ENCODE measurements at places on chromosomes 11 and 22.

- DNase-seq, result no peak
Measured at GRCh38 chr11:89442801-89443200, 48.4 kb downstream of the NOX4 start.

DNA sequence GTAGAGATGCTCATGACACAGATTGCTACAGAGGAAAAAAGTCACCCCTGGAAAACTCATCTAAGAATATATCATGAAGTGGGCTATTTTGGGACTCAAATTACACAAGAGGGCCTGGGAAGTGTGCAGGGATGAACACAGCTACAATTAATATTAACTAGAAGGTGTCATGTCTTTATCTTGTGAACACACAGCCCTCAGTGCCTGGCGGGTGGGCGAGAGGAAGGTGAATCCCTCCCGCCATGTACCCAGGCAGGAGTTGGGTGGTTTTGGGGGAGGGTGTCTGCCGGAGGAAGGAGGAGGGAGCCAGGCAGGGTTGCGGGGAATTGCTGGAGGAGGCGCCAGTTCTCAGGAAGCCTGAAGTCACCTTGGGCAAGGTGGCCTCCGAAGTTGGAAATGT is 5.1 kb upstream of the FAM83F start:
- no peak for DNase-seq

DNA sequence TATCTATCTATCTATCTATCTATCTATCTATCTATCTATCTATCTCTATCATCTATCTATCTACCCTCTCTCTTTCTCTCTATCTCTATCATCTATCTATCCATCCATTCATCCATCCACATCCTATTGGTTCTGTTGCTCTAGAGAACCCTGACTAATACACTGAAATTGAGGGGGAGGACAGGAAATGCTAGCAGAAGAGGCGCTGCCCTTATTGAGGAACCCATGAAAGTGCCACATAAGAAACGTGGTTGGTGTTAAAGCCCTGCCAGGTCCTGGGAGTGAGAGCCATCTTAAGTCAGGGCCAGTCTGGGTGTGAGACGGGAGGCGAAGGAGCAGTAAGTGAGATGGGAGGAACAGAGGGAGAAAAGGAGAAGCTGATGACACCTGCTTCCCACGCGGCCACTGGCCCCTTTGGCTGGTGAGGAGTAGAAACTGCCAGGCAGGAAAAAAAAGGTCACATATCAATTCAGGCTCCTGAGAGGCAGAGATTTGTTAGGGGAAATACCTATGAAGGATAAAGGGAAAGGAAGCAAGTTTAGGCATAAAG is 87.9 kb upstream of the PLET1 start:
- no peak for DNase-seq

DNA sequence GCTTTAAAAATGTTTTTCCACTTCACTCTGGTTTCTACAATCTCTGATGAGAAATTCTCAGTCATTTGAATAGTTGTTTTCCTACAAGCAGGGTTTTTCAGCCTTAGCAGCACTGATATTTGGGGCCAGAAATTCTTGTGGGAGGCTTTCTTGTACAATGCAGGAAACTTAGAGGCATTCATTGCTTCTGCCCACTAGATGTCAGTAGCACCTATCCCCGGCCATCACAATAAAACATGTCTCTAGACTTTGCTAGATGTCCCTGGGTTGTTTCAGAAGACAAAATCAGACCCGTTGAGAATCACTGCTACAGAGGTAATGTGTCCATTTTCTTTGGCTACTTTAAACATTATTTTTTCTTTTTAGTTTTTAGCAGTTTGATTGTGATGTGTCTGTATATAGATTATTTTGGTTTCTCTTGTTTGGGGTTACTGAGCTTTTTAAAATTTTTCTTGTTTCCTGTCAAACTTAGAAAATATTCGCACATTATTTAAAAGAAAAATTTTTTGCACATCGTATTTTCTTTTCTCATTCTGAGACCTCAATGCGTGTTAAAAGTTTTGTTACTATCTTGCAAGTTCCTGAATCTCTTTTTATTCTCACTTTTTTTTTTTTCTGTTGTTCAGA is 60.8 kb upstream of the CCDC179 start:
- DNase-seq, result peak; percentile 1

- no peak for DNase-seq
Measured at GRCh38 chr11:36456156-36456555, 53.9 kb downstream of the TRAF6 start.

- peak; percentile 27 for DNase-seq
Measured at GRCh38 chr22:42001121-42001520, 2.5 kb downstream of the WBP2NL start.

DNA sequence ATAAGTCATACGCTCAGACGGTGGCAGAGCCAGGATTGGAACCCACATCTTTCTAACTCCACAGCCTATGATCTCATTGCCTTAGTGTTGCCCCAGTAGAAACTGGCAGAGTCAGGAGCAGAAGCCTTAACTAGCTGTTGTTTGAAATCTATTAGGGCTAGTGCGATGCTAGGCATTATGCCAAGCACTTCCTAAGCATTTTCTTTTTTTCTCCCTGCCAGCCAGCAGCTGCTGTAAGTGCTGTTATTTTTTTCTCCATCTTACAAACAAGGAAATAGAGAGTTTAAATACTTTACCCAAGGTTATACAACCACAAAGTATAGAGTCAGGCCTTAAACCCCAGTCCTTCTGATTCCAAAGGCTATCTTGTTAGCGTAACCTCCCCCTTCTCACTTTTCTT is 161.0 kb upstream of the SORL1-AS1 start:
- no peak for DNase-seq

DNA sequence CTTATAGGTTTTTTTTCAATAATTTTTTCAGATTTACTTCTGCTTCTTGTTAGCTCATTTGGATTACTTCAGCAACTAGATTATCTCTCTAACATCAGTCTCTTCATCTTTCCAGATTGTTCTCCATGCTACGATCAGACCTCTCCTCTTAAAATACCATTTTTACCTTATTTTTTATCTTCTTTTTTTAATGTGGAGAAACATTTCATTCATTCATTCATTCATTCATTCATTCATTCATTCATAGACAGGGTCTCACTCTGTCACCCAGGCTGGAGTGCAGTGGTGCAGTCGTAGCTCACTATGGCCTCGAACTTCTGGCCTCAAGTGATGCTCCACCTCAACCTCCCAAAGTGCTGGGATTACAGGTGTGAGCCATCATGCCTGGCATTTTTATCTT is 189.4 kb downstream of the UVRAG start:
- DNase-seq, result no peak

- no peak for DNase-seq
Measured at GRCh38 chr22:46058591-46059519, 81.9 kb upstream of the WNT7B start.

- DNase-seq, result no peak
Measured at GRCh38 chr11:1384199-1384970, 5.3 kb upstream of the BRSK2 start.

- no peak for DNase-seq
Measured at GRCh38 chr22:43479301-43479950, 67.6 kb downstream of the MPPED1 start.

DNA sequence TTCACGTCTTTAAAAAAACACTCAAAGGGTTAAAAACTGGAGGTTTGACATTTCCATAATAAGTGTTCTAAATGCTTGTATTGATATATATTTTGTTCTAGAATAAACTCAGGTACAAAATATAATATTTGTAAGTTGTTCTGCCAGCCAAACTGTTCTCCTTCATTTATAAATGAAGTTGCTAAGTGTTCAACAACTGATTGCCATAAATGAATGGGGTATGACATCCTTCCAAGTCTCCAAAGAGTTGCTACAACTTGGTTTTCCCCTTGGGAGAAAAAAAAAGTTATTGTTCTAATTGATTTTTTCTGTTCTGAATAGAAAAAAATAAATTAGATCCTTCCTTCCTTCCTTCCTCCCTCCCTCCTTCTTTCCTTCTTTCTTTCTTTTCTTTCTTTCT is 65.4 kb upstream of the BLID start:
- DNase-seq, result no peak

GRCh38 chr22:46803031-46803880 is 40.8 kb downstream of the TBC1D22A start:
- DNase-seq, result peak; percentile 16

DNA sequence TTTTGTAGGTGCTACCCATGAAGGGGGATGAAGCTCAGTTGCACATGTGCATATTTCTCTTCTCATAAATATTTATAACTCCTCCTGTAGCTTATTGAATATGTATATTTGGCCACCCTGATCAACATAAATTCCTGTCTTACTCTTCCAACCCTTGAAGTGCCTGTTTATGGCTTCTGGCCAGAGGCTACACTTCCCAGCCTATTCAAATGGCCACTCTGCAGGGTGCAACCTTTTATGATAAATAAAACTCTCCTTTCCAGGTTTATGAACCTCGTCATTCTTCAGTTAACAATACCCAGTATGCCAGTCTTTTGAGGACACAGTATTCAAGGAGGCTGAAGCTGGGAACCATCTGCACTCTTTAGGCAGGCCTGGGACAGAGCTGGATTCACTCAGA is 2.6 kb upstream of the RTL6 start:
- DNase-seq, result no peak

DNA sequence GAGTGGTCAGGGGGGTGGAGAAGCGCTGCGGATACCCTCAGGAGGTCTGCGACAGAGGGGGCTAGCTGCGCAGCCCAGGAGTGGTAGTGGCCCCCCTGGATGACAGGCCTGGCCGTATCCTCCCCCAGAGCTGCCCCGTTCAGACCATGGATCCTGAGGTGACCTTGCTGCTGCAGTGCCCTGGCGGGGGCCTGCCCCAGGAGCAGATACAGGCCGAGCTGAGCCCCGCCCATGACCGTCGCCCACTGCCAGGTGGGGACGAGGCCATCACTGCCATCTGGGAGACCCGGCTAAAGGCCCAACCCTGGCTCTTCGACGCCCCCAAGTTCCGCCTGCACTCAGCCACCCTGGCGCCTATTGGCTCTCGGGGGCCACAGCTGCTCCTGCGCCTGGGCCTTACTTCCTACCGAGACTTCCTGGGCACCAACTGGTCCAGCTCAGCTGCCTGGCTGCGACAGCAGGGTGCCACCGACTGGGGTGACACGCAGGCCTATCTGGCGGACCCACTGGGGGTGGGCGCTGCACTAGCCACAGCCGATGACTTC is 505 bp downstream of the NUDT22 start:
- no peak for DNase-seq

GRCh38 chr22:33300165-33300564 is 242.0 kb upstream of the SYN3 start:
- DNase-seq, result no peak

DNA sequence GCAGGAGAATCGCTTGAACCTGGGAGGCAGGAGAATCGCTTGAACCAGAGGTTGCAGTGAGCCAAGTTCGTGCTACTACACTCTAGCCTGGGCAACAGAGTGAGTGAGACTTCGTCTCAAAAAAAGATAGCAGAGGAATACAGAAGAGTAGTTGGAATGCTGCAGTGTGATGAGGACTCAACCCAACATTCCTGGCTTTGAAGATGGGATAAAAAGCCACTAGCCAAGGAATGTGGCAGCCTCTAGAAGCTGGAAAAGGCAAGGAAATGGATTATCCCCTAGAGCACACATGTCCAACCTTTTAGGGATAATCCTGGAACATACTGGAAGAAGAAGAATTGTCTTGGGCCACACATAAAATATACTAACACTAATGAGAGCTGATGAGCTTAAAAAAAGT is 13.9 kb downstream of the SLC25A17 start:
- DNase-seq, result no peak

GRCh38 chr11:115590254-115590653 is 86.0 kb upstream of the CADM1 start:
- no peak for DNase-seq

DNA sequence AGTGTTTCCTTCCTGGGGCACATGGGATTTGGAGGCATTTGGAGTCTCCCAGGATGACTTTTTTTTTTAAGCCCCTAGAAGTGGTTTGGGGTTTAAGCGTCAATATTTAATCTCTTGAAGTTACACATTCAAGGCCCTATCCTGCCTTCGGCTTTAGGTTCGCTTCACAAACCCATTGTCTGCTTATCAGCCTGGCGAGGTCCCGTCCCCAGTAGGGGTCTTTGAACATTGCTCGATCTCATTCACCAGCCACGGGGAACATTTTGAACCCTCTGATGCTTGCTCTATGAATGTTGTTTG is 75.9 kb downstream of the KCNQ1 start:
- DNase-seq, result no peak

GRCh38 chr11:17635551-17635938 is 83.8 kb upstream of the MYOD1 start:
- no peak for DNase-seq

GRCh38 chr11:74138572-74138971 is 32.2 kb downstream of the C2CD3 start:
- DNase-seq, result peak; percentile 91

GRCh38 chr22:31044262-31044861 is 36.8 kb upstream of the SMTN start:
- no peak for DNase-seq

DNA sequence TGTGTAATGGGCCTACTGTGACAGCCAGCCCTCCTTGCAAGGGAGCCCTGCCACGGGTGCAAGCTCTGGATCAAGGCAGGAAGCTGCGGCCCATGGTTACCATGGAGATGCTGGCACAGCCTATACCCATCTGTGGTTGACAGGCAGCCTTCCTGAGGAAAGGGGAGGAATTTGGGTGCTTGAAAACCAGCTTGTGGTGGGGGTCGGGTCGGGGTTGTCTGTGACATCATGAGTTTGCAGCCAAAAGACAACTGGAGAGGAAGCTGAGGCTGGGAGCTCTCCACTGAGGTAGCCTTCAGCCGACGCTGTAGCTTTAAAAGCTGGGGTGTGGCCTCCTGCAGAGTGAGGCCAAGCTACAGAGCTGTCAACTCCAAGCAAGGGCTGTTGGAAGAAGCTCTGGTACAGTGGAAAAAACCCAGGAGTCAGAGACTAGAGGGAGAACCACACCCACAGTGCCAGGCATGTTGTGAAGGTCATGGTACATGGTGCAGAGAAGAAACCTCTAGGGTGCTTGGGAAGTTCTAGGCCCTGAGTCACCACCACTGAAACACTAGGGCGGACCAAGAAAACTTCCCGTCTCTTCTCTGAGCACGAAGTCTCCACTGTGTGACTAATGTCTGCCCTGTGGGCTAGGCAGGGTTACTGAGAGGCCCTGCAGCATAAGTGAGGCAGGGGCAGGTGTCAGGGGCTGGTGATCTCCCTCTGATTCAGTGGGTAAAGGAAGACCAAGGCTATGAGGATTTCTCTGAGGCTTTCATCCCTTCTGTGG is 10.8 kb upstream of the LDHA start:
- DNase-seq, result peak; percentile 94
